ENCODE measurements at places on chromosomes 2 and 18.

DNA sequence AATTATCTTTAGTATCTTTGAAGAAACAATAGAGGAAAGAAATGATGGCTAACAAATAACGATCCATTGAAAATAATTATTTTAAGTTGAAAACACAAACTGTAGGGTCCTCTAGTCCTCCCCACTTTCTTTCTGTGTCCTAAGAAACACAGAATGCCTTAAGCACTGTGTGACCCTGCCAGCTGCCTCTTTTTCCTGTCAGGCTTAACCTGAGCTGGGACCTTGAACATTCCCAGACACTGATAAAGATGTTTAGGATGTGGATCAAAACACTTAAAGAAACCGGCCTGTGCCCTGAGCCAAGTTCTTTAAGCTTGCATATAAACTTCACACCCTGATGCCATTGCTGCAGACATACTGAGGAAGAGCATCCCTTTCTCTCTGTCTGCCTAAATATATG is 755.4 kb upstream of the VRK2 start:
- no peak for DNase-seq

DNA sequence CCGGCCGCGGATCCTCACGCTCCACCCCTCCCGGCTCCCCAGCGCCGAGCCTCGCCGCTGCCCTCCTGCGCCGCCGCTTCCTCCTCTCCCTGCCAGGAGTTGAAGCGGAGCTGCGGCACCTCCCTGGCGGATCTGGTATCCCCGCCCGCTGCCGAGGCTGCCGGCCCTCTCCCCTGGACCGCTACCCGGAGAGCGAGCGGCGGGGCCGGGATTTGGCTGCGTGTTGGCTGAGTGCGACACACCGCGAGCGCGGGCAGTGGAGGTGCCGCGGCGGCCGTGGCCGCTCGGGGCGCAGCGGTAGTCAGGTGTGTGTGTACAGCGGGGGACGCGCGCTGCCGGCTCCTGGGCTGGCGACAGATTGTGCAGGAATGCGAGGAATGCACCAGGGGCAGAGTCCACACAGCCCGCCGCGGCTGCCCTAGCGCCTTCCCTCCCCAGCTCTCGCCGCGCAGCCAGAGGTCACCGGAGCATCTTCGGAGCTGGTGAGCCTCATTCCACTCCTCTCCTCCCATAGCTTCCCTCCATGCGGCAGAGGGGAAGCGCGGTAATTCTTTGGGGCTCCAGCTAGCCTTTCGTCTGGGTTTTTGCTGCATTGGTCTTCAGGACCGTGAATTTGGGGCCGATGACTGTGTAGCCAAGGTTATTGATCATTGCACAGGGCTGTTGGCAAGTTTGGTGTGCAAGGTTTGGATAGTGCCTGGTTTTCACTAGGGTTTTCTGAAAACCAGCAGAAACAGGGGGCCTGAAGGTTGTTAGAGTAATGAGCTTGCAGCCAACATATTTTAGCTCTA is 1.3 kb downstream of the PKP4 start:
- DNase-seq: peak; percentile 82

- DNase-seq: no peak
Measured at GRCh38 chr2:131153529-131153928, 48.4 kb downstream of the PLEKHB2 start.

- DNase-seq: no peak
Measured at GRCh38 chr2:224850081-224850480, 133.9 kb upstream of the CCDC195 start.

DNA sequence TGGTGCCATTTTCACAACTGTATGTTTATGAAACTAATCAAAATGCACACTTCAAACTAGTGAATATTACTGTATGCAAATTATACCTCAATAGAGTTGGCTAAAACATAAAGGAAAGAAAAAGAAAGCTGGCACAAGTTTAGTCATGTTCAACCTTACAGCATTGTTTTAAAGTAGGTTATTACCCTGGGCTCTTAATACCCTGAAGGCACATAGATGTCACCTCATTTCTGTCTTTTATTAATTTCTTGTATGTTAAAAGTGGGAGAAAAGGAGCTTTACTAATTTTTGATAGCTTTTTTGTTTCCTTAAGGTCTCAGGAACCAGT is 32.7 kb downstream of the TMEM131 start:
- DNase-seq: no peak

DNA sequence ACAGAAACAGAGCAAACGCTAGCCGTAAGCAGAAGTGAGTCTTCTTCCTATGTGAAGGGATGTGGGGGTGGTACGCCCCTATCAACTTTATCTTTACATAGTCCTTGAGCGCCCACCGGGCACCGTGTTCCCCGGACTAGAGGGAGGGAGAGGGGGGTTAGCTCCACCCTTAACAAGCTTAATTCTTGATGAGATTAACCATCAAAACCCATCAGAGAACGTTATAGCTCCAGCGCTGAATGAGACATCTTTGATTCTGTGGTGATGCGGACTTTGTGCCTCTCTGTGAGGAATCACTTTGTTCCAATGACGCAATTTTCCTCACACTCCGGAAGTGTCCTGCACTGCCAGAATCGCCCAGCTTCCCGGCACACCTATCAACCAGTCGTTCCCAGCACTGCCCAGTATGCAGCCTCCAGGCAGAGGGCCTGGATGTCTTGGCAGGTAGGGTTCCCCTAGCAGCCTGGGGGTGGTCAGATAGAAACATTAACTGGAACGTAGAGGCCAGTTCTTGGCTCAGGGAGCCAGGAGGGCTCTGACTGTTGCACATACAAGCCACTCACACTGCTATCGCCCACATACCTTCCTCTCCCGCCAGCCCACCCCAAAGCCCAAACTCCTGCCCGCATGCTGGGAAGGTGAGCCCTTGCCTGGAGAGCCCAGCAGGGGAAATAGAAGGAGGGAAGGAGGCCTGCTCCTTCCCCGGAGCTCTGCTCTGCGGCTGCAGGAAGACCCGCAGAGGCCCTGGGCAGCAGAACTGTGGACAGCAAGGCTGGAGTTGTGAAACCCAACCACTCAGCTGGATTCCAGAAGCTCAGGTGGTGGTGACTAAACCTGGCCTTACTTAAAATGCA is 1.9 kb upstream of the ODC1 start:
- no peak for DNase-seq

DNA sequence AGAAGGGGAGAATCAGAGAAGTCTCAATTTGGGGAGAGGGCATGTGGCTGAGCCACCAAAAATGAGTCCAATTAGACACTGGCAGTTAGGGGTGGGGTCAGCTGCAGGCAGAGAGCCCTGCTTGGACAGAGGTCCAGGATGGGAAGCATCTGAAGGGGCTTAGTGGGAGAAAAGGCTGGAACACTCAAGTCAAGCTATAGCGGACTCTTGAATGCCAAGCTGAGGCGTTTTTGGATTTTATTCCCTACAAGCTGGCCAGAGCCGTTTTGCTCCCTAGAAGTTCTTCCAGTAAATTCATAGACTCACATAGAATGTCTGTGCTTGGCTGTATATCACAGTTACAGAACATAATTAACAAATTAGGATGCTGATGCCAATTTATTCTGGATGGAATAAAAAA is 172.8 kb downstream of the ACOXL start:
- DNase-seq: no peak

DNA sequence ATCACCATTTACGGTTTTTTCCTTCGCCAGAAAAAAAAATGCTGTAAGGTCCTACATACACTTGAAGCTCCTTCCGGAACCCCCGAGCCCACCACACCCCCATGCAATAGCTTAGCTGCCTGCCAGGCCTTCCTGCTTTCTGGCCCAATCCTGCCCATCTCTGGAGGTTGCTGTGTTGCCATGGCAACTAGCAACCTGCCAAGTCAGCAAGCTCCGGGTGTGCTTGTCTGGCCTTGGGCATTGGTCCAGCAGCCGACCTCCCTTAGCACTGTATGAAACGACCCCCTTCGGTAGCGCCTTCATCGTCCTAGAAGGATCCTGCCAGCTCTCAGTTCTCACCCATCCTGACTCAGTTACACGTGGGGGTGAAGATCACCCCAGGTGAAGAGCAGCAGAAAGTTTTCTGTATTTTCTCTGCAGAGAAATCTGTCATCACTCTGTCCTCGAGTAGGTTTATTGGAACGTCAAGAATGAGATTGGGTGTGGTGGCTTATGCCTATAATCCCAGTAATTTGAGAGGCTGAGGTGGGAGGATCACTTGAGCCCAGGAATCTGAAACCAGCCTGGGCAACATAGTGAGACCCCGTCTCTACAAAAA is 47.4 kb upstream of the MTCL1 start:
- peak; percentile 55 for DNase-seq

DNA sequence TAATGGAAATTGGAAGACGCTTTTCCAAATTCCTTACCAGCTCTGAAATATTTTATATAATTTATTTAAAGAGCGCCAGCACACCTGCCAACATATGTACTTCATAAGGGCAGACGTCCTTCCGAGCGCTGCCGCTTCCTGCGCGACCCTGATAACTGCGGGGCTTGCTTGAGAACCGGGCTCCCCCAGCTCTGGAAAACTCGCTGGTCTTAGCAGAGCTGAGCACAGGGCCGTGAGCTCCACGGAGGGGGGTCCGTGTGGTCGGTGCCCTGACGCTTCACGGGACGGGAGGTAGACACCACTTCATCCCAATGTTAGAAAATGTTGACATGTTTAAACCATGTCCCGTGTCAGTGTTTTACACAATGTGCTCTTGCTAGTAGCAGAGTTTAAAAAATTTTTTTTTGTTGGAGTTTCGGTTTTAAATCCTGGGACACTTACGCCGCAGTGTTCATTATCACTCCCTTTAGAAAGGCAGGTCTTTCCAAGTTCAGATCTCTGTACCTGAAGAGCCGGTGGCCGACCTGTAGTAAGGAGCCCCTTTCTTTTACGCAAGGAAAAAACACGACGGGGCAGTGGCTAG is 1.6 kb downstream of the NFATC1 start:
- no peak for DNase-seq

DNA sequence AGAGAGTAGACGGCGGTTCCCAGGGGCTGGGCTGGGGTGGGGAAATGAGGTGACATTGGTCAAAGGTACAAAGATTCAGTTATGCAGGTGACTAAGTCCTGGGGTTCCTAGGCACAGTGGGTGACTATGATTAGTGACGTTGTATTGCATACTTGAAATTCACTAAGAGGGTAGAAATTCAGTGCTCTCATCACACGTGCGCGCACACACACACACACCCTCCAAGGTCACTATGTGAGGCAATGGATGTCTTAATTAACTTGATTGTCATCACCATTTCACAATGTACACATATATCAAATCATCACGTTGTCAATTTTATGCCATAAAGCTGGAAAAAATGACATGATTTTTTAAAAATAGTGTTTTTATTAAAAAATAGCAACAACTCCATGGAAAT is 92.9 kb upstream of the ALKAL2 start:
- DNase-seq: no peak

DNA sequence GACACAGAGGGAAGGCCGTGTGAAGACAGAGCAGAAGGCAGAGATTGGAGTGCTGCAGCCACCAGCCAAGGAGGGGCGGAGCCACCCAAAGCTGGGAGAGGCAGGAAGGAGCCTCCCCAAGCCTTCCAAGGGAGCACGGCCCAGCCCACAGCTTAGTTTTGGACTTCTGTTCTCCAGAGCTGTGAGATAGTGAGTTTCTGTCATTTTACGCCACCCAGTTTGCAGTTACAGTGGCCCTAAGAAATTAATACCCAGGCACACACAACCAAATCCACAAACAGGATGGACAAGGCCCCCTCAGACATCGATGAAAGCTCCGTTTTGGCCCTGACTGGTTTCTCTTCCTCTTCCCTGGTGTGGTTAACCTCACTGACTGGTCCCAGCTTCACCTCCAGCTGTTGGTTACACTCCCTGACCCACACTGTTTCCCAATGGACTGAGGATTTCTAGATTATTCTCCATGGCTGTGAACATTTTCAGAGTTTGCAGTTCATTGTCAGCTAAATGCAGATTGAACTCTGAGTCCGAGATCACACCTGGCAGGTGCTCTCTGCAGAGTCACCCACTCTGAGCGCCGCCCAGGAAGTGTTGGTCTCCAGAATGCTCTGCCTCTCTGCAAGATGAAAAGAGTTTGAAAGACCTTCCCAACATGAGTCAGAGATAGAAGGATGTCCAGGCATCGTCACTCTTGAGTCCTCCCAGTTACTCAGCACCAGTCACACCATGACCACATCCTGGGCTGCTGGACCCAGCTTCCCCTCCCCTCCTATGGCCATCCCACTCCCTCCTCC is 100.2 kb downstream of the TWIST2 start:
- peak; percentile 80 for DNase-seq

GRCh38 chr2:74824679-74825078 is 9.2 kb upstream of the HK2 start:
- no peak for DNase-seq

- no peak for DNase-seq
Measured at GRCh38 chr18:49305688-49306336, 154.6 kb downstream of the DYM start.

DNA sequence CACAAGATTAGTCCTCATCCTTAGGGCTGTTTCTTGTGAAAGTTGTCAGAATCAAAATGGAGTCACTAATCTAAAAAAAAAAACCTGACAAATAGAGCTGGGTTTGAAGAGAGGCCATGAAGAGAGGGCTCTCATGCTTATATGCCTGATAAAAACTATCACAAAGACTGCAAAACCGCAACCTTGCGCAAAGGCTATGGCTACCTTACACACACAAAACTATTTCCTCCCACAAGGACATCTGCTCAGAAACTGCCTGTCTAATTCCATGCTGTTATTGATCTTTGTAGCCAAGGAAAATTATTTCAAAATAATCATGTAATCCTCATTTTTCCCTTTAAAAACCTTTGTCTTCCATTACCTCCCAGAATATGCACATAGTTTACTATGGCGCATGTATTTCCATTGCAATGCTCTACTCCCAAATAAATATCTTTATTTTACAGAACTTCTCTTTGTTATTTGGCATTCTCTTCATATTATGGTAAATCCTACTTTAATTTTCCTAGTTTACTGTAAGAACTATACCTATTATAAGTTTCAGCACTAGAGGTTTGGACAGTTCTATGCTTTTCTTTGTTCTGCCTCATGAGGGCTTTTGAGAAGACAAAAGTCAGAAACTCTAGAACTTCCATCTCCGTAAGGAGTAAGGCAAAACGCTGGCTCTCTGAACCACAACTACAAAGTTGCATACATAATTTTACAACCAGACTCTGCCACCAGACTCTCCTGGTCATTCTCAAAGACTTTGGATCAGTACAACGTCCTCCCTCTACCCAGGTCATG is 9.6 kb upstream of the DPYSL5 start:
- peak; percentile 44 for DNase-seq
